Activated CD8-positive, alpha-beta memory T cell treated with anti-CD3 and anti-CD28 coated beads, Interleukin-2, amount 50 U/mL, for 4 hours (primary cell): ENCODE measurements at places on chromosomes 4 and X.

- DNase-seq: no peak
Measured at GRCh38 chrX:50648156-50648555, 165.8 kb downstream of the SHROOM4 start.

DNA sequence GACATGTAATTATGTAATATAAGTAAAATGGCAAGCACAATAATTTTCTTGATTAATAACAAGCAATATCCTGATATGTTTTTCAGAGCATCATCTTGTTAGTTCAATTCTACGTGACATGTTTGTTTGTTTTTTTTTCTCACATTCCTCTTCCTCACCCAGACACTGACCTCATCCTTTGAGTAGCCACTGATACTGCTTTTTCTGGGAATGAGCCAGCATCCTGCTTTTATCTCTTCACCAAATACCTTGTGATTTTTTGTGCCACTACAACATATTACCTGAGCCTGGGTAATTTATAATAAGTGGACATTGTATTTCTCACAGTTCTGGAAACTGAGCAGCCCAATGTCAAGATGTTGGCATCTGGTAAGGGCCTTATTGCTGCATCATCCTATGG lies 484.0 kb downstream of the NAF1 start:
- DNase-seq: no peak

- no peak for DNase-seq
Measured at GRCh38 chrX:154661170-154661569, 7.8 kb upstream of the CTAG2 start.

GRCh38 chrX:114462266-114462665 lies 121.6 kb upstream of the HTR2C start:
- no peak for DNase-seq

DNA sequence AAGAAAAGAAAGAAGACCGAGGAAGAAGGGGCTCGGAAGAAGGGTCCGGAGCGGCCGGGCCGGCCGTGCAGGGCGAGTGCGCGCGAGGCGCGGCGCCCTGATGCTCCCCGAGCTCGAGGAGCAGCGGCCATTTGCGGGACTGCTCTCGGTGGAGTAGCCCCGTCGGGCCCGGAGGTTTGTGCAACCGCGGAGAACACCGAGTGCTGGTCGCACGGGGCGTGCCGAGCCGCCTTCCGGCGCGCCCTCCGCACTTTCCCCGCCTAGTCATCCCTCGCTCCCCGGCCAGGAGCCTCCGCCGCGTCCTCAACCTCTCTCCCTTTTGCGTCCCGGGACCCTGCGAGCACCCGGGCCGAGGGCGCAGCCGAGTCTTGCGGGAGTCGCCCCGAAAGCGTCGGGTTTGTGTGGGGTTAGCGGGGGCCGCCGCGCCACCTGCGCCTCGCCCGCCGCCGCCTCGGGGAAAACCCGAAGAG lies 127.4 kb downstream of the LAS1L start:
- no peak for DNase-seq

GRCh38 chr4:103018391-103019307 lies 856 bp downstream of the SLC9B1 start:
- no peak for DNase-seq

DNA sequence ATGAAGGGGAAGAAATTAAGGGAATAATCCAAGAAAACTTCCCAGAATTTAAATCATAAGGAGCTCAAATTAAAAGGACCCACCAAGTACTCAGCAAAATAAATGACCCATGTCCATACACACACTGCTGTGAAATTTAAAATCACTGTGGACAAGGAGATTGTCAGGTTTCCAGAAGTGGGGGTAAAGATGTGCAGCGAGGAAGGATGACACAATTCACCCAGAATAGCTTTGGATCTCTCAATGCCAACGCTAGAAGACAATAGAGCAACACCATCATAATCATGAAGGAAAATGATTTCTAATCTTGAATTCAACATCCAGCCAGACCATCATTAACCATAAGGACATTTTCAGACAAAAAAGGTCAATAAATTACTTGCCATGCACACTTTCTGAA lies 65.7 kb downstream of the CASK start:
- DNase-seq: no peak

DNA sequence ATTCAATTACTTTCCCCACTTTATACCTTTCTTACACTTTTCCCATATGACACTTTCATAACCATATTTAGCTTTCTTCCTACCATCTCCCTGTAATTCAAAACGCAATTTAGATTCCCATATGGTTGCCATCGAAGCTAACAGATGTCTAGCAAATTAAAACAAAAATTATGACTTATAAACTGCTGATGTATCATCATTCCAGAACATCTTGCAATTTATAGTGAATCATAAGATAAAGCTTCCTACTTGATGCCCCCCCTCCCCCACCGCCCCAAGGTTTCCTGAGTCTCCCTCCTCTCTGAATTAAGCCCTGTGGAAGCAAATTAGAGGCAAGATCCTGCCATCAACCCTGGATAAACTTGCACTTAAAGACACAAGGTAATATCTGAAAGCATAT lies 5.4 kb downstream of the TSPAN5 start:
- DNase-seq: no peak

- no peak for DNase-seq
Measured at GRCh38 chr4:140019619-140020347, 134.2 kb downstream of the MAML3 start.

DNA sequence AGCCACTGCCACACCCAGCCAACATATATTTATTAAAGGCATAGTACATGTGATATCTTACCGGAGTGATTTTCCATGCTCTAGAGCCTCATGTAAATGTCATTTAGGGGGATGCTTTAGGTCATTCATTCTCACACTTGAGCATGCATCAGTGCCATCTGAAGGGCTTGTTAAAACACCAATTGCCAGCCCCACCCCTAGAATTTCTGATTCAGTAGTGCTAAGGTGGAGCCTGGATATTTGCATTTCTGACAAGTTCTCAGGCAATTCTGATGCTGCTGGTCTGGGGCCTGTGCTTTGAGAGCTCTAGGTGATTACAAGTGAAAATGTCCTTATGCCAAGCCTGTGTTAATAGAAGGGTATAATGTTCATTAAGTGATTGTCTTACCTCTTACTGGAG lies 107.7 kb downstream of the PHEX start:
- DNase-seq: no peak

DNA sequence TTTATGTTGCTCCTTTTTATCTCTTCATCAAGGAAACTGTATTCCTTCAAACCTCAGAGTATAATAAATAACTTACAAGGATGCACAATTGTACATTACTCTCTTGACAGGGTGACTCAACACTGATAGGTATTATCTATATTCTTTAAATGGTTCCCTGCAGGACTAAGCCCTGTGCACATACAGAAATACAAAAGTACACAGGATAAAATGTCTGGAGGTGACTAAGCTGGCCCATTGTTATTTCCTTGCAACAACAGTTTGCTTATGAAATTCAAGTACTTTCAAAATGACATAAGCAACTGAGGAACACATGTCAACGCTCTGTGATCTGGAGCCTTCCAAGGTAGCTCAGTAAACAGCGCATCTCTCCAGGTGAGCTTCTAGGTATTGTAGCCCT lies 83.8 kb upstream of the RPL34 start:
- no peak for DNase-seq

- no peak for DNase-seq
Measured at GRCh38 chr4:99759988-99760387, 56.6 kb upstream of the DAPP1 start.

DNA sequence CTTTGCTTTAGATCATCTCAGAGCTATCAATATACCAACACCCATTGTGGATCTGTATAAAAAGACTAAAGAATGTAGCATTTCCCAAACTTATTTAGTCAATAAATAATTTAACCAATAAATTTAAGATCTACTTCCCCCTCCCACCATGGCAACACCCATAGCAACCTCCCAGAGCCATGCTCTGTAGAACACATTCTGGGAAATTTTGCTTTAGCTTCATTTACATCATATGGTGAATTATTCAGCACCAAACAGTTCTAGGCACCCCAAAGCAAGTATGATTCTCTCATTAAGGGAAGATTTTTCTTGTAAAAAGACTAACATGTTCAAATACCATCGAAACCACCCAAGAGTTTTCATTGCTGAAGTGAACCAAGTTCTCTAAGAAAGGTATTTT lies 80.5 kb upstream of the GPR34 start:
- no peak for DNase-seq

DNA sequence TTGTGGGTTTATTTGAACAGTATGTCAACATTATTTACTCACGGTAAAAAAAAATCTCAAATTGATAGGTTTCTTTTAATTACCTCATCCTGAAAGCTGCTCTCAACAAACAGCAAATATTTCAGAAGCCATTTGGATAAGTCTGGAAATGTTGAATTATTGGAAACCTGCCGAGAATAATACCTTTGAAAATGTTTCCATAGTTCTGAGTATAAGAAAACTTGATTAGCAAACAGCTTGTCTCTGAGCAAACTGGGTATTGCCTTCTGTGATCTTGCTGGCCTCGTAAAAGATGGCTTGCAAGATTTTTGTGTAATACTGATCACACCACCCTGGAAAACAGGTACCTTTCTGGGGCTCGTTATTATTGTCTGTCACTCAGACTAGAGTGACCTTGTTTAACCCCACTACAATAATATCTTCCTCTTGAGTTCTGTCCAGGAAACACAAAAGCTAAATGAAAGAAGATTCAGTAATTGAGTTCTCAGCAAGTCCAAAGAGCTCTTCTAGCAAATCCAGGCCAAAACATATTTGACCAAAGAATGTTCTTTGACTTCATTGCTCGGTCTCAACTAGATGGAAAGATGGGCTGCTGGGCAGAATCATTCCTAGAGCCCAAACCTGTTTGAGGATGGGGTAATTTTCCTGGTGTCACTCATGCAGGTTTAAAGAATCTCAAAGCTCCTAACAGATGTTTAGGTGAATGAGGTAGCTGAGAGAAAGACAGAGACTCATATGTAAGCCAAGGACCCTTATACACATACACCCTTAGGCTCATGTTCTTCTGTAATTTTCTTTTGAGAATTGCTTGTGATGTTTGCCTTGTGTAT lies 255.6 kb upstream of the JADE1 start:
- no peak for DNase-seq

DNA sequence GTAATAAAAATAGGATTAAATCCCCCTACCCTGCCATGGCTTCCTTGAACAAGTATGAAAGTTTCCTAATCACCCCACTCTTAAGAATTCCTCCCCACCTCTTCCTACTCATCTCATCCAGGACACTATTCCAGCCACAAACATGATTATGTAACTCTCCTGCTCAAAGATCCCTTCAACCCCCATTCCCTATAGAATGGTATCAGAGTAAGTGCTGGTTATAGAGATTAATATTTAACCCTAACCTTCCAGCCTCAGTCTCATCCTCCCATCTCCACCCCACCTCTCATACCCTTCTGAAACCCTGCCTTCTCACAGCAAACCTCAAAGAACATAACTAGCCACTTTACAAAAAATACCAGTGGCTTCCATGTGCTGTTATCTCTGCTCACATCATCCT lies 155.1 kb downstream of the PPP3CA start:
- DNase-seq: no peak

- DNase-seq: no peak
Measured at GRCh38 chrX:4397471-4397870, 684.0 kb upstream of the PRKX start.

DNA sequence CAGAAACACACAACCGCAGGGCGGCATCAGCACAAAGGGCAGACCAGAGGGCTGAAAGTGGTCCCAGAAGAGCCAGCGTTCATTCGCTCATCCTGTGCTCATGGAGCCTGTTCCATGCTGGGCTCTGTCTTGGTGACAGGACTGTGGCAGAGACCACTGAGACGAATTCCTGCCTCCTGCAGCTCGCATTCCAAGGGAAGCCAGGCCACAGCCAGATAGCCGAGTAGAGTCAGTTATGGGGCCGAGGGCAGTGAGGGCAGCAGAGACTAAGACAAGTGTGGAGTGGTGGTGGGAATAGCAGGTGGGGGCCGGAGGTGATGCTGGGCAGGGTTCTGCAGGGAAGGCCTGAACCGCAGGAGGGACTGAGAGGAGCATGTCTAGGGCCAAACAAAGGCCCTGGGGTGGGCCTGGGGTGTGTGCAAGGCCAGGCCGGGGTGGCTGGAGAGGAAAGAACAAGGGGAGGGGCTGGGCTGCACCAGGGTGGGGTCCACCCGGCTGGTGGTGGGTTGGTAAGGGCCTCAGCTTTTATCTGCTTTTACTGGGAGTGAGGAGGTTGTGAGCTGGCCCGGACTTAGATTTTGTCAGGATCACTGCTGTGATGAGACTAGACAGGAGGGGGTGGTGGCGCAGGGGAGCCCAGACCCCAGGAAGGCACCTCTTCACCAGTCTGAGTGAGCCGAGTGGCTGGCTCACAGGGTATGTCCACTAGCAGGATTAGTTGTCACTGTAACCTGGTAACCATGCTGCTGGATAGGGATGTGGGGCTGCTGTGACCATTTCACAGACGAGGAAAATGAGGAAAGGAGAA lies 6.3 kb downstream of the PSAPL1 start:
- DNase-seq: no peak

DNA sequence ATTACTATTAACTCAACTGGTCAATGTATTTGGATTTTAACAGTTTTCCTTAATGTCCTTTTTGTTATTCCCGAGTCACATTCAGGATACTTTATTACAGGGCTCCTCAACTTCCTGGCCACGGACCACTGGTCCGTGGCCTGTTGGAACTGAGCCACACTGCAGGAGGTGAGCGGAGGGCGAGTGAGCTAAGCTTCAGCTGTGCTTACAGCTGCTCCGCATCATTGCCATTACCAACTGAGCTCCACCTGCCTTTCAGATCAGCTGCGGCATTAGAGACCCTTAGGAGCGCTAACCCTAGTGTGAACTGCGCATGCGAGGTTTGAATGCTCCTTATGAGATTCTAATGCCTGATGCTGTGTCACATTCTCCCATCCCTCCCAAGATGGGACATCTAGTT lies 591.7 kb downstream of the CCSER1 start:
- DNase-seq: no peak

DNA sequence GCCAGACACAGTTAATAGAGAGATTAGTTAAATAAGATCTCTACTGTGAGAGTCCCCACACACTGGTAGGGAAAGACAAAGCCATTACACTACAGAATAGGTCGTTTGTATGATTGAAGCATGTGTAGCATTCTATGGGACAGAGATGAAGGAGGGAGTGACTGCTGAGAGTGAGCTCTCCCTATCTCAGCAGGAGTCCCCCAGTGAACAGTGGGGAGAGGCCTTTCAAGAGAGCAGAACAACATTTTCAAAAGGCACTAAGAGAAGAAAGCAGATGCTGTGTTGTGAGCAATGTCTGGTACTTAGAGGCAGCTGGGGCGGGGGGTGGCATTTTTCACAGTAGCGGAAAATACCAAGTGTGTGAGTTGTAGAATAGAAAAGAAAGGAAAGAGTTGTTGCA lies 413.6 kb downstream of the AFF2 start:
- no peak for DNase-seq

DNA sequence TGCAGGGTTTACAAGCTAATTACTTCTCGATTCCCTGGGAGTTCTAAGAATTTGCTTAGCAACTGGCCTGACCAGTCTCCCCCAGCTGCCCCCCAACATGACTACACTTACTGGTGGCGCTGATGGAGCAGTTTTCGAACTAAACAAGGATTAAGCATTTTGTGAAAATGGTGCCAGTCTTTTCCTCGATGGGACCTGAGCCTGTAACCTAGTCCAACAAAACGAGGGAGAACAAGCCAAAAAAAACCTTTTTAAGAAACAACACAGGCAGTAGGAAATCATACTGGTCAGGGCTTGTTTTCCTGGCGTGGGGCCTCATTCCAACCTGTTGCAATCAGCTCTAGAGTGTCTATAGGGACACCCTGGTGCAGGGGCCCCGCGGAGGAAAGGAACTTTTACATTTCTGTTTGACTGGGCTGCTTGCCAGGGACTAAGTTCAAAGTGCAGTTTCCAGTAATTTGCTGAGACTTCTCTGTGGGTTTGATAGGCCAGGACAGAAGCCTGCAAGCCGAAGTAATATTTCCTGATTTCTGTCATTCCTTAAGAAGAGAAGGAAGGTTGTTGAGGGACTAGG lies 158.7 kb downstream of the SPRY1 start:
- no peak for DNase-seq

GRCh38 chr4:87865960-87866598 lies 33.3 kb downstream of the MEPE start:
- DNase-seq: no peak
